CD4-positive, alpha-beta T cell treated with Interferon alpha-2 for 1 hour (primary cell): ENCODE measurements at places on chromosomes 2 and 18.

GRCh38 chr2:226712941-226713340, 86.7 kb downstream of the IRS1 start:
- DNase-seq, result no peak

- no peak for DNase-seq
Observed at GRCh38 chr2:68749345-68749744, 14.7 kb downstream of the ARHGAP25 start.

- no peak for DNase-seq
Observed at GRCh38 chr2:203341741-203342310, 13.6 kb downstream of the ABI2 start.

- no peak for DNase-seq
Observed at GRCh38 chr2:126222278-126222677, 433.7 kb upstream of the GYPC start.

DNA sequence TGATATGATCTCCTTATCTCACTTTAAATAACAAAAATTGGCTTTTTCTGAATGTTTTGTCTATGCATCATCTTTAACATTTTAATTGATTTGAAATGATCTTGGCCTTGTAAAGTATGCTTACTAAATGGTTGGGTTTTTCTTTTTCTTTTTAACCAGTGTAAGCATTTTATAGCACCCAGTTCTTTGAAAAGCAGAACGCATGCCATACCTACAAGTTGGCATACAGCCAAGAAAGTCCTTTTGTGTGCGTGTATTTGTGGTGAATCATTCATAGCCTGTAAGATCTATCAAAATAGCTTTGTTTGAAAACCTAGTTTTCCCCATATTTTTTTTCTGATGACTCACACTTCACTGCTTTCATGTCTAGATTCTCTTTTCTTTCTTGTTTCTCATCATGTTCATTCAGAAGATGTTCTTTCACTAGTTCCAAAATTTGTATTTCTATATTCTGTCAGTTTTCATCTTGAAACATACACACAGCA, 4.1 kb upstream of the VRK2 start:
- DNase-seq, result no peak

GRCh38 chr2:160368988-160369930, 124.3 kb downstream of the RBMS1 start:
- DNase-seq, result no peak

DNA sequence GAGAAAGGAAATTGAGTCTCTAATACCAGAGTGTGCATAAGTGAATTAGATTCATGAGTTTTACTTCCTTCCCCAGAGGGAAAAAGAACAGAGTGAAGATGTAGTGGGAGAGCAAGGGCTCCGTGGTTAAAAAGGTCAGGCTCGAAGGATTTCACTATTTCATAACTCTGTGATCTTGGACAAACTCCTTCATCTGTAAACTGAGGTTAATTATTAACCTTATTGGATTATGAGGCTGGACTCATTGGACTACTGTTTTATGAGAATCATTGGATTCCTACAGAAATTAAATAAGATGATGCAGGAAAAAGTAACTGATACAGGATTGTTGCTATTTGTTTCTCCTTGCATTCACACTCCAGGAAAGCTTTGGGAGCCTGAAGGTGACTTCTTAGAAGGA, 45.0 kb downstream of the SRD5A2 start:
- no peak for DNase-seq

- DNase-seq, result no peak
Observed at GRCh38 chr2:193883820-193884219, 1689.1 kb upstream of the TMEFF2 start.

GRCh38 chr2:175557810-175558377, 376.4 kb upstream of the ATP5MC3 start:
- DNase-seq, result no peak

DNA sequence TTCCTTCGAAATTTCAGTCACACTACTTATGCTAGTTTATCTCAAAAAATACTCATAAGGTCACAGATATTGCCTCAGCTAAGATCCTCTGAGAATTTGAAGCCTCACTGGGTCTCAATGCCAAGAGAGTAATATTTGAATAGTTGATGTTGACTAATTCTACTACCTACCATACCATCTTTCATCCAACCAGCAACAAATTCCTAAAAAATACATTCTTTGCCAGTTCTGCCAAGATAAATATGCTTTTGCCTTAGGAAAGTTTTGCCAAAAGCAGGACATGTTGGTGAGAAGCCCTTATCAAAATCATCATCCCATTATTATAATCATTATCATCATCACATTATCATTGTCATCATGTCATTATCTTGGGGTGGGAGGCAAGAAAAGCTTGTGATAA, 544.6 kb upstream of the ZEB2 start:
- no peak for DNase-seq

DNA sequence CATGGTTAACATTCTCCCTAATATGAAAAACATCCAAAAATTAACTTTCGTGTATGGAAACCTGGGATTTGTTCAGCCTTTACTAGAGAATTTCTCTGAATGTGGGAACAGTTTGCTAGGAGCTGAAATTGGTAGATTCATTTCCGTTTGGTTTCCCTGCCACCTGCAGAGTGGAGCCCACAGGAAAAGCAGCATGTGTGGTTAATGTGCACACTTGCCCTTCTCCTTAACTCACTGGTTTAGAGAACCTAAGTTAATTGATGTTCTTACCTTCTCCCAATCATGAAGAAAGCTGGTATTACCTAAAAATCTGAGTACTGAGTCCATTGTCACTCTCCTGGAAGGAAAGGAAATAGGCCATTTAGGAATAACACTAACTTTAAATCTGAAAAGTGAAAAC, 37.6 kb upstream of the ASXL3 start:
- DNase-seq, result no peak

DNA sequence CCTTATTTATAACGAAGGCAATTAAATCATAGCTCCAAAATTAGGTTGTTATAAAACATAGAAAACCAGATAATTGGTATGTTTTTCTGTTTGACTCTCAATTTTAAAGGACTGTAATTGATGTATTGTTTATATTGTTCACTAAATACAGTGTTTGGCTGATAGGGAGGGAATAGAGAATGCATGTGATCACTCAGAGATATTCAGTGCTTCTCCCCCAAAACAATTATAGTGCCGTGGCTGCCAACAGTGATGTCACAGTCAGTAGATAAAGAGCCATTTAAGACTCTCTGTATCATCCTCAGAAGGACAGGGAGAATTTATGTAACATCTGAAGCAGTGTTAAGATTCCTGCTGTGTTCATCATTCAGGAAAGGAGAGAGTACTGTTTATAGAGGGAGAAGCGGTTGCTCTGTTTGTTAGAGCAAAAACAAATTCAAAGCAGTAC, 69.6 kb downstream of the PHLPP1 start:
- no peak for DNase-seq

- DNase-seq, result no peak
Observed at GRCh38 chr2:109419960-109420370, 193.8 kb downstream of the SEPTIN10 start.

DNA sequence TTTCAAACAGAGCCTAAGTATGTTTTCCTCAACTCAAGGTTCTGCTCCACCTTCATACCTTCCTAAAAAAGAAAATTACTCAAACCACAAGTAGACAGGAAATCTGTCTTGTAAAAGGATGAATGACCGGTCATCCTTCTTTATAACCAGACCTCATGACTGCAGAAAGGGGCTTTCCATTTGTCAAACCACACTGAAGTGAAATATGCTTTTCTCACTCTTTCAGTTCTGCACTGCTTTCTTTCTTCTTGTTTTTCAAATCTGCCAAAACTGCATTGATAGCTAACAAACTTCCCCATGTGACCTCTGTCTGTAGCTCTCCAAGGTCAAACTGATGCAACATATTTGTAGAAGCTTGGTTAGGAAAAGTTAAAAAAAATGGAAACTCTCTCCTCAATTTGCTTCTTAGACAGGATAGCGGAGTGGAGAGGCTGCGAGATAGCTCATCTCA, 308.9 kb upstream of the CCDC68 start:
- DNase-seq, result no peak

DNA sequence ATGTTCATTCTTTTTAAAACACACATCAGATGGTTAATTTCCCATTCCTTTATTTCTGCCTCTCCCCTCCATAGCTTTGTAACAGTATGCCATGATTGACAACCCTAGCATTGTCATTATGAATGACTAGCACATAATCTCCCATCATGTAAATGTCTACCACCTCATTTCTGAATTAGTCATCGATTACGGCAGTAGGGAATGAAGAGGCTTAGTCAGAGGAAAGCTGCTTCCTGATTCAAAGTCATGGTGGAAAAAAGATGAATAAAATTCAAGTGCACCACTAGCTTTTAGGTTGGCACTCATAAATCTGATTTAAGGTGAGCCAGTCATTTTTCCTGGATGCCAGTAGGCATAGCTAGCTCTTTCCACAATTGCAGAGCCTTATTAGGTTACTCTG, 19.1 kb upstream of the ACMSD start:
- DNase-seq, result no peak

GRCh38 chr2:187851955-187852561, 297.8 kb upstream of the TFPI start:
- DNase-seq, result no peak

DNA sequence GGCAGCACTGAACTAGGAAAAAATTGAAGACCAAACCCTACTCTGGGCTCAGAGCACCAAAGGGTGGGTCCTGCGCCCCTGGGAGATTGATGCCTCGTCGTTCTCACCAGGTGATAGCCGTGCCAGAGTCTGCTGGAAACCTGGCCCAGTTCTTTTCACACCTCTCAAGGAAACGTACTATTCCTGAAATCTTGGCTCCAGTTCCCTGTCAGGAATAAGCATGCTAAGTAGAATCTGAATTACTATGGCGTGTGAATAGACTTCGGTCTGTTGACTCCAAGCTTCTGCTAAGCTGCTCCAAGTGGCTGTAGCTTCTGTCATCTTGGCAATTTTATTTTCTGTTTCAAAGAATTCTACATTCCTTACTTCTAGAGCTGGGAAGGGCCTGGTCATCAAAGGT, 75.4 kb downstream of the MARCHF4 start:
- DNase-seq, result no peak

DNA sequence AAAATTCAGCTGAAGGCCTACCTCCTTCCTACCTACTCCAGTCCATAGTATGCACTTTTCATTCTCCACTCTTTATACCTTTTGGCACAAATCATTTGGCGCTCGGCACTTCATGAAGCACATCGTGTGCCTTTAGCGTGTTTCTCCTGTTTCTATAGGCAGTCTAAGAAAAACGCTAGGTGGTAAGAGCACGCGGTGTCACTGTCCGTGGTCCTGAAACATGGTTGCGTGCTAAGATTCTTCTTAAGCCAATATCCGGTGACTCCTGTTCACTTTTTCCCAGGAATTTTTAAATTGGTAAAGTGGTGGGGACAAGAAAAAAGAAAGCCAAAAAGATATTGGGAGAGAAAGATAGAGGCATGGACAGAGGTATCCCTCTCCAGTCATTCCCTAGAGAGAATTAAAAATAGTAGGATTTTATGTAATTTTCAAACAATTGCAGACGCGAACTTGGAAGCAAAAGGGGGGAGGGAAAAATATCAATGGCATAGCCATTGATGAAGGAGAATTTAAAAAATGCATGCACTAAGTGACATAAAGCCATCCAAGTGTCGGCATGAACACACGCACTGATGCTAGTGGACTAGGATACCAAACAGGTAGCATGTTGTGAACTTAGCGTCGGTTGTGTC, 1.4 kb upstream of the CTNNA2 start:
- no peak for DNase-seq

DNA sequence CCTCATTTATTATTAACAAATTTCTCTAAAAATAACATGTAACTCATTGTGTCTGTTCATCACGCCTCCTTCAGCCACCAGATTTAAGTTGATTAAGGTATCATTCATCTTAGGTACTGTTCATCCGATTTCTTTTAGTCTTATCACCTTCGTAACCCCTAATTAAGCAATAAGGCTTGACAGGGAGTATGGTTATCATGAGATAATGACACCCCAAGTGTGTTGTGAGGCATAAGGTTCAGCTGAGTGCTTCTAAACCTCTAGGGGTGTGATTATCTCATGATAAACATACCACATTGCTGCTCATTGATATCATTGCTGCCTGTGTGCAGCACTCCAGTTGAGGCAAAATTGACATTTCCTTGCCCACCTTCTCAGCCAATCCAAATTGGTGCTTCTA, 158.9 kb upstream of the BOD1L2 start:
- DNase-seq, result no peak

GRCh38 chr2:180571559-180571958, 408.8 kb upstream of the UBE2E3 start:
- DNase-seq, result no peak

GRCh38 chr2:233285921-233286320, 21.7 kb upstream of the SAG start:
- DNase-seq, result no peak
